ENCODE measurements at places on chromosomes 7 and 10. TPM values are rescaled to one million over a fixed set of nuclear protein-coding genes. Genes with fewer than 3 reads are reported as not detected.

The UCN3 gene
- not detected for total RNA-seq

The TLX1 gene
- total RNA-seq, result not detected

- DNase-seq, result peak; percentile 72
- no peak overlapping the region for H3K27ac ChIP-seq
- H3K4me3 ChIP-seq, result no peak overlapping the region
- H3K27me3 ChIP-seq, result no peaks in the 10 kb centered on the region
Observed at GRCh38 chr7:12389089-12389700, 14.5 kb downstream of the VWDE start.

The TNS3 gene
- 33.3 TPM for total RNA-seq

- no peak overlapping the region for H3K4me3 ChIP-seq
- H3K36me3 ChIP-seq, result no peaks in the 10 kb centered on the region
- H3K27me3 ChIP-seq, result no peaks in the 10 kb centered on the region
- DNase-seq, result no peak
- H3K4me1 ChIP-seq, result no peaks in the 10 kb centered on the region
- no peak overlapping the region for H3K27ac ChIP-seq
Observed at GRCh38 chr7:36969376-36969775, 245.1 kb upstream of the AOAH start.

DNA sequence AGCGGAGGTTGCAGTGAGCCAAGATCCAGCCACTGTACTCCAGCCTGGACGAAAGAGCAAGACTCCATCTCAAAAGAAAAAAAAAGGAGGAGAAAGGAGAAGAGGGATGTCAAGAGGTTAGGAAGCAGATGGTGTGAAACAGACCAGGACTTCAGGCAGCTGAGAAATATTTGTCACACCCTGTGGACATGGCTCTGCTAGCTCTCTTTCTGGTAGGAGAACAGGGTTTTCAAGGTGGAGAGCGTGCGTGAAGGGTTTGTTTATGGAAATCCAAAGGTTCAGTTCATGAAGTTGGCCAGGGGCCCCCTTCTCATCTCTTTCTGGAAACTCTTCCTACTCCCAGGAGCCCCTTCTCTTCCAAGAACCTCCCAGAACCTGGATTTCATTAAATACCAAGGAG is 110.8 kb upstream of the GALNT17 start:
- no peaks in the 10 kb centered on the region for H3K4me1 ChIP-seq
- H3K4me3 ChIP-seq, result no peak overlapping the region
- H3K36me3 ChIP-seq, result no peaks in the 10 kb centered on the region
- no peak for DNase-seq

The PILRA gene
- 0.65 TPM for total RNA-seq

The PIP gene
- total RNA-seq, result not detected

The PSD gene
- 0.75 TPM for total RNA-seq

The CRPPA gene
- total RNA-seq, result 1.1 TPM

GRCh38 chr7:98462911-98463633 is 62.2 kb upstream of the BAIAP2L1 start:
- no peak overlapping the region for H3K27ac ChIP-seq
- H3K36me3 ChIP-seq, result no peaks in the 10 kb centered on the region
- no peaks in the 10 kb centered on the region for H3K4me1 ChIP-seq
- DNase-seq, result no peak
- peaks cover 22% of the 10 kb centered on the region for H3K27me3 ChIP-seq

- no peak overlapping the region for H3K4me3 ChIP-seq
- H3K27ac ChIP-seq, result no peak overlapping the region
- H3K36me3 ChIP-seq, result no peaks in the 10 kb centered on the region
- H3K4me1 ChIP-seq, result peaks cover 16% of the 10 kb centered on the region
- no peak for DNase-seq
Observed at GRCh38 chr10:44172883-44173607, 211.9 kb downstream of the CXCL12 start.

- H3K4me3 ChIP-seq, result no peak overlapping the region
- no peaks in the 10 kb centered on the region for H3K4me1 ChIP-seq
- no peaks in the 10 kb centered on the region for H3K27me3 ChIP-seq
- DNase-seq, result no peak
- H3K36me3 ChIP-seq, result peaks cover 5% of the 10 kb centered on the region
- no peak overlapping the region for H3K27ac ChIP-seq
Observed at GRCh38 chr7:46054272-46054671, 133.2 kb upstream of the IGFBP3 start.

DNA sequence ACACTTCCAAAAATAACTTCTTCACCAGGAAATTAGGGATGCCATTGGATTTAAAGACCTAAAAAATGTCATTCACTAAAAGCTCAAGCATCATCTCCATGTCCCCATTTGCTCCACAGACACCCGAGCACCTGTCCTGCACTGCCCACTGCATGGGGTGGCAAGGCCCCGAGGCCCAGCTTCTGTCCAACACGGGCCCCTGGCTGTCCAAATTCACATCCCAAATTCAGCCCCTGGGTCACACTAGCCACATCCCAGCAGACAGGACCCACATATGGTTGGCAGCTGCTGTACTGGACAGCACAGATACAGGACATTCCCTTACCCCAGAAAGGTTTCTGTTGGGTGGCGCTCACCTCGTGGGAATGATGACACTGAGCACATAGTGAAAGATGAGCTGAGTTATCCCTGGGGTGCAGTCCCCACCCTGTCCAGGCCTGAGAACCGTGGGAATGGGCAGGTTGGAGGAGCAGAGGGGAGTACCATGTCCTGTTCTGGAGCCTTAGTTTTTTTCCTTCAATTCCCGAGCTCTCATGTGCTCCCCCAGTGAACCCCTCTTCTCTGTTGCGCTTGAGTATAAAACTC is 55.3 kb downstream of the CSGALNACT2 start:
- H3K4me1 ChIP-seq, result no peaks in the 10 kb centered on the region
- H3K27ac ChIP-seq, result no peak overlapping the region
- no peaks in the 10 kb centered on the region for H3K36me3 ChIP-seq
- DNase-seq, result no peak
- no peaks in the 10 kb centered on the region for H3K27me3 ChIP-seq
- H3K4me3 ChIP-seq, result no peak overlapping the region

DNA sequence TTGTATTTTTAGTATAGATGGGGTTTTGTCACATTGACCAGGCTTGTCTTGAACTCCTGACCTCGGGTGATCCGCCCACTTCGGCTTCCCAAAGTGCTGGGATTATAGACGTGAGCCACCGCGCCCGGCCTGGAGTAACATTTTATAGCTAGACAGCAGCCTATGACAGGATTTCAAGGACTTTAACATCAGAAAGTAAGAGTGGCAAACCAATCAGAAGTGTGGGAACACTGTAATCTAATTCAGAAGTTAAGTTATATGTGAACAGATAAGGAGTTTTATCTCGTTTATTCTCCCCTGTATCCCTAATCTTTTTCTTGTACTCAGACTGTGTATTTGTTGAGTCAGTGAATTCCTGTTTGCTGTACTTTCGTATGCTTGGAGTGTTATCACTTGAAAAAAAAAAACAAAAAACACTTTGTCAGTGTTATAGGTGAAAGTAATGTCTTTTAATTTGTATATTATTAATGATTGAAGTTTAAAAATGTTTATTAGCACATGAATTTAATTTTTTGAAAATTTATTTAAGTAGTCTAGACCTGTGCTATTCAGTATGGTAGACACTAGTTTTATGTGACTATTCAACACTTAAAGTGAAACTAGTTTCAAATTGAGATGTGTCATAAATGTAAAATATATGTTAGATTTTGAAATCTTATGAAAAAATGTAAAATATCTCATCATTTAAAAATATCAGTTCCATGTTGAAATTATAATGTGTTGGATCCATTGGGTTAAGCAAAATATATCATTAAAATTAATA is 38.6 kb downstream of the RSBN1L start:
- no peak overlapping the region for H3K4me3 ChIP-seq
- peaks cover 26% of the 10 kb centered on the region for H3K36me3 ChIP-seq
- H3K27me3 ChIP-seq, result no peaks in the 10 kb centered on the region
- peaks cover 6% of the 10 kb centered on the region for H3K4me1 ChIP-seq
- DNase-seq, result no peak

DNA sequence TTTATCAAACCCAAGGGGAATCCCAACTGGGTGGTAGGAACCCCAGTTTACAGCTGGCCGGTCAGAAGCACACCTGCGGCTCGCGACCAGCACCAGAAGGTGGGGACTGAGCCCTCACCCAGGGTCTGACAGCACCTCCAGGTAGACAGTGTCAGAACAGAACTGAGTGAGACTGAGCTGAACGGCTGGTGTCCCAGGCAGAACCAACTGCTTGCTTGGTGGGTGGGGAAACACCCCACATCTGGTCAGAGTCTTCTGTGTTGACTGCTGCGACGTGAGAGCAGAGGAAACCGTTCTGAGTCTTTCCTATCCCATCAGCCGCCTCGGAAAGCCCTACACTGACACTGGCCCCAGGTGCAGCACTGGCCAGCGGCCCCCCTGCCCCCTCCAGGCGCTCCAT is 160.7 kb downstream of the MAD1L1 start:
- no peak overlapping the region for H3K27ac ChIP-seq
- no peak overlapping the region for H3K4me3 ChIP-seq
- no peaks in the 10 kb centered on the region for H3K4me1 ChIP-seq
- no peak for DNase-seq
- H3K27me3 ChIP-seq, result no peaks in the 10 kb centered on the region
- peaks cover 5% of the 10 kb centered on the region for H3K36me3 ChIP-seq

The ODAD2 gene
- 1.3 TPM for total RNA-seq

The MRLN gene
- total RNA-seq, result not detected

DNA sequence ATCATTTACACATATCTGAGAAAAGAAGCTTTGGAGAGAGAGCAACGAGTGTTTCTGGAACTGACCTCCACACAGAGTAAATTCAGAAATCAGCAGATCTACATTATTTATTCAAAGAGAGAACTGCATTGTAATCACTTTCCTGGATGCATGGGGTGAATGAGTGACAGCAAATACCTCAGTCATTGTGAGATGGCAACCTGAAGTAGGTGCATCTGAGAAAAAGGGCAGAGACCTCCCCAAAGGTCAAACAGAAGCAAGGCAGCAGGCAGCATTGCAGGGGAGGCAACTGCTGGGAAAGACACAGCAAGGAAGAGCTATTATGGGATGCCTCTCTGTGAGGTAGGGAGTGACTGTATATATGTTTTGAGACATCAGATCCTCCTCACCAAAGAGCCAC is 26.5 kb upstream of the SMIM30 start:
- DNase-seq, result no peak
- no peak overlapping the region for H3K27ac ChIP-seq
- no peaks in the 10 kb centered on the region for H3K36me3 ChIP-seq
- peaks cover 10% of the 10 kb centered on the region for H3K27me3 ChIP-seq
- no peak overlapping the region for H3K4me3 ChIP-seq
- H3K4me1 ChIP-seq, result no peaks in the 10 kb centered on the region

The C10orf105 gene
- total RNA-seq, result not detected

DNA sequence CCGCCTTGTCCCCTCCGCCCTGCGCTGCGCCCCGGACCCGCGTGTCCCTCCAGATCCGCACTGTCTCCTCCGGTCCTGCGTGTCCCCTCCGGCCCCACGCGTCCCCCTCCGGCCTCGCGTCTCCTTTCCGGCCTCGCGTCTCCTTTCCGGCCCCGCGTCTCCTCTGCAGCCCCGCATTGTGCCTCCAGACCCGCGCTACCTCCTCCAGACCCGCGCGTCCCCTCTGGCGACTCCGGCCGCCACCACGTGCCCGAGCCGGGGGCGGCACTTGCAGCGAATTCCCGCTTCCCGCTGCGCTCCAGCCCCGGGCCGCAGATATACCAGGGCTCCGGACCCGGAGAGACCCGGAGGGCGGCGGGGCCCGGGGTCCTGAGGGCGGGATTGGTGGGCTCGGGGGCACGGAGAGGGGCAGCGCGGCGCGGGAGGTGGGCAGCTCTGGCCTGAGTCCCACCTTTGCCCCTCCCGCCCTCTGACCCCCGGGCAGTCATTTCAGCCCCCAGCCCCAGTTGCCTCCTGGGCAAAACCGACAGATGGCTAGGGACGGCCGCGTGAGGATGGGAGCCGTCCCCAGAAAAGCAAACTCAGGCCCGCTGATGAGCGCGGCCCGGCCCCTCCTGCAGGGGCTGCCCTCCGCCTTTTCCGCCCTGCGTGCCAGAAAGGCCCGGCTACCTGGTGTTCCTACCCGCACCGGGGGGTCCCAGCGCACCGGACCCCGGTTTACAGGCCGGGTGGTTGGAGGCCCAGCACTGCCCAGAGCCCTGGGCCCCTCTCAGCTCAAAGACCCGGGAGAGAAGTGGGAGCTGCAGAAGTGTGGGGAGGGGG is 56.5 kb downstream of the RBM17 start:
- H3K27me3 ChIP-seq, result no peaks in the 10 kb centered on the region
- H3K4me3 ChIP-seq, result peak overlapping the region; percentile 78
- H3K4me1 ChIP-seq, result peaks cover 19% of the 10 kb centered on the region
- no peak overlapping the region for H3K27ac ChIP-seq

The LRRC18 gene
- not detected for total RNA-seq

DNA sequence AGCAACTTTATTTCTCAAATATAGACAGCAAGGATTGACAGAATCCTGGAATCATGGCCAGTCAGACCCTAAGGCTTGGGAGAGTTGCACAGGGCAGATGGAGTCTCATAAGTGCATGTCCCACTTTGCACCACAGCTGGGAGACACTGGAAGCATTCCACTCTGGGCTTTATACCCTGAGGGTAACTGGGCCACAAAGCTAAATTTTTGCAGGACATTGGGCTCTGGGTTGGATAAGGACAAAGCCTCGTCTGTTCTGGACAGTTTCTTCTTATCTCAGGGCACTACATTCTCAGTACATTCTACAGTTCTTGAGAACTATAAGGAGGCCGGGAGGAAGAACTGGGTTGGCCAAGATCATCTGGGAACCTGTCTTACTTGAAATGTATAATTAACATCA is 158.3 kb upstream of the IGFBP3 start:
- DNase-seq, result no peak
- H3K4me1 ChIP-seq, result peaks cover 12% of the 10 kb centered on the region
- H3K27ac ChIP-seq, result no peak overlapping the region
- H3K27me3 ChIP-seq, result no peaks in the 10 kb centered on the region

DNA sequence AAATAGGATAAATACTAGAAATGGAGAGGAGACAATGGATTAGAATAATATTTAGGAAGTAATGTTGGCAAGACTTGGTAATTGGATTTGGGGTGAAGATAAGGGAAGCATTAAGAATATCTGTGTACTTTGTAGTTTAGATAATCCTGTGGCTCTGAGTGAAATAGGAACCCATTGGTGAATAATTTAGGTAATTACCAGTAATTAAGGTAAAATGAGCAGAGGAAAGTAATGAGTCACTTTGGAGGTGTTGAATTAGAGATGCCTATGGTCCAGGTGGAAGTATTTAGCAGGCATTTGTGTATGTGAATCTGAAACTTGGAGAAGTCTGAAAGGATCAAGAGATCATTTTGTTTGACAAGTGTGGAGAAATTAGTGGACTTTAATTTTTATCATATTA is 5.7 kb downstream of the C1GALT1 start:
- H3K27me3 ChIP-seq, result no peaks in the 10 kb centered on the region
- H3K4me3 ChIP-seq, result no peak overlapping the region
- H3K36me3 ChIP-seq, result no peaks in the 10 kb centered on the region
- peaks cover 13% of the 10 kb centered on the region for H3K4me1 ChIP-seq
